Naive thymus-derived CD8-positive, alpha-beta T cell (primary cell): ENCODE measurements at places on chromosomes 7 and 10.

- no peak for DNase-seq
- H3K4me1 ChIP-seq = no peaks in the 10 kb centered on the region
- no peak overlapping the region for H3K27ac ChIP-seq
- no peaks in the 10 kb centered on the region for H3K36me3 ChIP-seq
- no peaks in the 10 kb centered on the region for H3K27me3 ChIP-seq
- no peak overlapping the region for H3K4me3 ChIP-seq
These were observed 952.0 kb upstream of the C7orf33 start for GRCh38 chr7:147638566-147638965.

GRCh38 chr10:112793202-112793921 is 156.7 kb upstream of the TCF7L2 start:
- peaks cover 8% of the 10 kb centered on the region for H3K36me3 ChIP-seq
- H3K4me3 ChIP-seq = no peak overlapping the region
- no peaks in the 10 kb centered on the region for H3K27me3 ChIP-seq

DNA sequence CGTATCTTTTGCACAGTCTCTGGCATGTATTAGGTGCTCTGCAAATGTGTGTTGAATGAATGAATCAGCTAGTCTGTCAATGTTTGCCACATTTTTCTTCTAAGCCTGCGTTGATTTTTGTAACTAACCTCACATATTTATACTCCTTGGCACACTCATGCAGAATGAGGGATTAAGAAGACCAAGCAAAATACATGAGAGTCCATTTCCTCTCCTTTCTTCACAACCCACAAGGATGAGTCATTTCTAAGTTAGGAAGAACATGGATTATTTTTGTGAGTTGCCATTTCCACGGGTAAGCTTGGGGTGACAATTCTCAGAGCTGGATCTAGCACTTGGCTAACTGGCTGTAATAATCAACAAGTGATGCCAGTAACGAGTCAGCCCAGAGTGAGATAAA is 158.8 kb downstream of the TWIST1 start:
- H3K27ac ChIP-seq = no peak overlapping the region
- H3K4me1 ChIP-seq = no peaks in the 10 kb centered on the region
- H3K4me3 ChIP-seq = no peak overlapping the region
- H3K27me3 ChIP-seq = no peaks in the 10 kb centered on the region
- H3K36me3 ChIP-seq = no peaks in the 10 kb centered on the region
- DNase-seq = no peak

- H3K4me3 ChIP-seq = no peak overlapping the region
- H3K27ac ChIP-seq = peak overlapping the region; percentile 51
These were observed 7.3 kb downstream of the FGFBP3 start for GRCh38 chr10:91901784-91902677.

DNA sequence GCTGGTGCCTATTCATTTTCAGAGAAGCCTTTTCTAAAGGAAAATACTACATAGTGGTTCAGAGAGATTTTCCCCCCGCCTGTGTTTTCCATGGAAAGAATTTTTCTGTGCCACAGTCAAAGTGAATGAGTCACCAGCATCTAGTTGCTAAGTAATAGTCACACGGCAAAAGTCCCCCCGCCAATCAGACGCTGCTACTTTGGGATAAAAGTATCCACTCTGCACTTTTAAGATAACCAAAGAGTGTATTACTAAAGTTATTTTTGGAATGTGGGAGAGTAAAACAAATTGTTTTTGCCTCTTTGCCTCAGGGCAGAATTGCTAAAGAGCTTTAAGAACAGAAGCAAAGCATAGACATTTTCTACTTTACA is 23.5 kb downstream of the ABLIM1 start:
- peaks cover 44% of the 10 kb centered on the region for H3K27me3 ChIP-seq
- DNase-seq = no peak
- H3K27ac ChIP-seq = no peak overlapping the region
